ENCODE measurements at places on chromosomes 5 and 9.

- DNase-seq = no peak
Measured at GRCh38 chr5:78727786-78728761, 79.5 kb upstream of the LHFPL2 start.

DNA sequence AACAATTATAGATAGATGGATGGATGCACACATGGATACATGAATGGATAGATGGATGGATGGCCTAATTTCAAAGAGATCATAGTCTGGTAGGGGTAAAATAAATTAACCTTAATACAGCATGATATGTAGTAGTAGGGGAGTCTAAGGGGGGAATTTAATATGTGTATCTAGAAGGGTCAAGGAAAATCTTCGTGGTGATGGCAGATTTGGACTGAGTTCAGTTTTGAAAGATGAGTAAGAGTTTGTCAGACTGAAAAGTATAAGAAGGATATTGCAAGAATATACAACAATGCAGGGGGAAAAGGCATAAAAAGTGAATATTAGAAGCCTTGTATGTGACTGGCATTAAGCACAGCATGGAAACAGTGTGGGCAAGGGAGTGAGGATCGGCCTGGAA, 98.7 kb downstream of the ZNF462 start:
- DNase-seq = no peak

DNA sequence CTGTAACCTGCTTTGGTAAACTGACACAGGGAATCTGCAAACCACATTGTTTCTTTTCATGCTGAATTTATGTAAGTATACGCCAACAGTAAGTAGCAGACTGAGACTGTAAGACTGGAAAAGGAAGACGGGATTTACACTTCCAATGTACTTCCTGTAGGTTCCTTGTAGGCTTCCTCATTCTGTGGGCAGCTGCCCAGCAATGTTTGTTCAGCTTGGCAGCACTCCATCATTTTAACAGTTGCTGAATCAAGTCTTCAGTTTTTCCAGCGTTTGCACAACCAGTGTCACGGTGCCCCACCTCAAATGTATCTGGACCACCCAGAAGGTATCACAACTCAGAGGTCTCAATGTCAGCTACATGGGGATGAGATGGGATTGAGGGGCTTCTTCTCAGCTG, 232.6 kb downstream of the PRDM9 start:
- no peak for DNase-seq

DNA sequence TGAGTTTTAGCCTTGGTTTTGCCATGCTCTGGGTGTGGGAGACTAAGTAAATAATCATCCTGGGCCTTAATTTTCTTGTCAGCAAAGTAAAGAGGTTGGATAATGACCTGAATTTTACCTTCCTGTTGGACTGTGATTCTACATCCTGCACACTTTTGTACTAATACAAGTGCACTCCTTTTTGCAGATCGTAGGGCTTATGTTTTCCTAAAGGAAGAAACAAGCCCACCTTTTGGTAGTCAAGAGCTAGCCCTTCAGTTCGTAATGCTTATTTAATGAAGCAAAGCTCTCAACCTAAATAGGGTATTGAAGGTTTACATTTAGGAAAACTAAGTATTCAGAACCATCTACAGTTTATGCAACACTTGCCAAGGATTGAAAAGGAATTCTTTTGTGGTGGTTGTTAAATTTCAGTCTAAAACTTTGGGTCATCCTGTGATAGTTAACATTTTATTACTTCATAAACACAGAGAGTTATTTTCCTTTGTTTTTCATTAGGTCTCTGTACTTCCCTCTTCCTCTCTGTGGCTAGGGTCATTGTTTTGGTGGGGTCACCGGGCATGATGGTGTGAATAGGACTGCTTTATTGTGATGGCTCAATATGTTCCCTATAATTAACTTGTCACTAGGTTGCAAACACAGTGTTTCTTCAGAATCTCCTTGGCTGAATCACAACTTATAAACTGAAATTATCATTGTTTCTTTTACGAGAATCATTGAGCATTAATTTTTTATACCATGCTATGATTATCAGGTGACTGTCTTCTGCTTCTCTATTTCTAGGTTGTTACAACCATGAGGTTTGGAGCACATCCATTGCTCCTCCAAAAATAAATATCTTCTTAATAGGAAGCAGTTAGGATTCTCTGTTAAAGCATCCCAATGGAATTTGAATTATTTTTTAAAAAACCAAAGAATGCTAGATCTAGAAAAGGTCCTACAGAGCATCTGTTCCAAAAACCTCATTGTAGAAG, 28.5 kb downstream of the SPINK5 start:
- no peak for DNase-seq

- DNase-seq = no peak
Measured at GRCh38 chr9:80784647-80785046, 904.7 kb downstream of the TLE1 start.

DNA sequence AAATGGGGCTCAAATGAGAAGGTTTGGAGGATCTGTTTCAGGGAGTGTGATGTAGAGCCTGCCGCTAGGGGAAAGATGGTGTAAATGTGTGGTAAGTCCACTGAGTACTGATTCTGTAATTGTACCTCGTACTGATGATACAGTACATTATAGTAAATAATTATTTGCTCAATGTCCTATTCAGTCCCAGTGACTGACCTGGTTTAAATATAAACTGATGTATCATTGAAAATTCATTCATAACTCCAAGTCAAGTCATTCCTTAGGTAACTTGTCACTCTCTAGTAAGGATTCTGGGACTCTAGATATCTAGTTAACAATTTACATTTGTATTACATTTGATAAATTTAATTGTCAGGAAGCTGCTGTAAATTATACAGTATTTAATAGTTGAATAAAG, 667.3 kb downstream of the DTWD2 start:
- DNase-seq = no peak

DNA sequence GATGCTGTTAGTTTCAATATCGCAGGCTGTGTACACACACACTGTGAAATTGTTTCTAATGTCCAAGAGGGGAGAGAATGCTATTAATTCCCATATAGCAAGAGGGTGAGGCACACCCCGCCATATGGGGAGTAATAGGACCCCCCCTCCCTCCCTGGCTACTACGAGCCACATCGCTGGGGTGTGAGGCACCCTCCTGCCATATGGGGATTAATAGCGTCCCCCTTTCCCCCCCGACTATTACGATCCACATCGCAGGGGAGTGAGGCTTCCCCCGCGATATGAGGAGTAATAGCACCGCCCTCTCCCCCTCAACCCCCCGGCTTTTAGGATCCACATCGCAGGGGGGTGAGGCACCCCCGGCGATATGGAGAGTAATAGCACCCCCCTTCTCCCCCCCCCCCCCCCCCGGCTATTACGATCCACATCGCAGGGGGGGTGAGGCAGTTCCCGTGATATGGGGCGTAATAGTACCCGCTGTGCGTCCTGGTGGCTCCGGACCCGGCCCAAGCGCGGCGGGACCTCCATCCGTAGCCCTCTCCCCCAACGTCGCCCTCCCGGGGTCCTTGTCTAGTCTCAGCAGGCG, 494 bp upstream of the STK32A start:
- DNase-seq = no peak

GRCh38 chr5:151820903-151821302, 49.1 kb downstream of the G3BP1 start:
- DNase-seq = no peak

DNA sequence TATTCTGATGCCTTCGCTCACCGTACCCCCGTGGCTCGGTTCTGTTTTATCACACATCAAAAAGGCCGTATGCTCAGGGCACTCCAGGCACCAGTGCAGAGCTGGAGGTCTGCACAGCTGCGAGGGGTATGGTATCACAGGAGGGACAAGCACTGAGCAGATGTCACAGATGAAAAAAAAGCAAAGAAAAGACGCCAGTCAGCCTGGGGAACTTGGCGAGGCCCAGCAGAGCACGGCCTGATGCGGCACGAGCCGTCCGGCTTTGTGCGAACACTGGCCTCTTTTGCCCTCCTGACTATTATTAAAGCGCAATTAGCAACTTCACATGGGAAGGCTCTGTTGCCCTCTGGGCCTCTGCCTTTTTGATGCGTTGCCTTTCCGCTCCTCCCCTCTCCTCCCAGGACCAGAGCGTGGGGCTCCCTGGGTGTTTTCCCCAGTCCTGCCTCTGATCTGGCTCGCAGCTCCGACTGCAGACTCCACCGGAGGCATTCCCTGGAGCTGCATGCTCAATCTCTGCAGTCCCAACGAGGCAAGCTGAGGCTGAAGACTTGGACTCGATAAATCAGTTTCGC, 44.4 kb downstream of the AK8 start:
- no peak for DNase-seq

DNA sequence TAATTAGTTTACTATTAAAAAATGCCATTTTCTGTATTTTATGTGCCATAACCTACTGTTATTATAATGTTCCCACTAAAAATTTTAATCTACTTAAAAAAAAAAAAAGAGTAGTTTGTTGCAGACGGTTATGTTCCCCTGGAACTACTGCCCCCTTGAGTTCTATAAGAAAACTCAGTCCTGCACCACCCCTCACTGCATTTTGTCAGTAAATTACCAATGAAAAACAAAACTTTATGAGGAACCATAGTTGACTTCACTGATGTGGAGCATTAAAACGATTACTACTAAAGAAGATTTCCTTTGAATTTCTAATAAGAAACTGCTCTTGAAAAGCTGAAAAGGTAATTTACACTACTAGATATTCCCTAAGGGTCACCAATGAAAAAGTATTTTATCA, 288.7 kb downstream of the FBXL17 start:
- DNase-seq = no peak

DNA sequence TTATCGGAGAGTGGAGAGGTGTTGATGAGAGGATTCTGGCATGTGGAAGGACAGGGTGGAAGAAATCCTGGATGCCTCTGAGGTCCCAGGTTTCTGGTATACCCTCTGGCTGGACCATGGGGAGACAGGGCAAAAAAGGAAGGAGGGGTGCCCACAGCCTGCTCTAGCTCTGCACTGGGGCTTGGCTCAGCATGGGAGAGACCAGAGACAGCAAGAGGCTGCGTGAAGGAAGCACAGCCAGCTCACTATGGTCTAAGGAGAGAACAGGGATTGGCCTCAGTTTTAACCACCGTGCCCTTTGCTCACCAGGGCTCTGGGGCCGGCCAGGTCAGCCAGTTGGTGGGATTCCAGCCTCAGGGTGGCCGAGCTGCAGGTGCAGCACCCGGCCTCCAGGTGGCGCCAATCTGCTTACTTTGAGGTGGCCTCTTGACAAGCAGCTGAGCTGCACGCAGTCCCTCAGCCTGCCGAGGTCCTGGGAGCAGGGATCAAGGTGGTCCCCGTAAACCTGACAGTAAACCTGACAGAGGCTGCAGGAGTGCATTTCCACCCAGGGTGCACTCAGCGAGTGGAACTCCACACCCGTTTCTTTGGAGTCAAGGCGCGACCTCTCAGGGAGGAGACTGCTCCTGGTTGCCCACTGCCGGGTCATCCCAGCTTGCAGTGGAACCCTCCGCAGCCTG, 25.0 kb upstream of the SPTLC1 start:
- DNase-seq = peak; percentile 15

DNA sequence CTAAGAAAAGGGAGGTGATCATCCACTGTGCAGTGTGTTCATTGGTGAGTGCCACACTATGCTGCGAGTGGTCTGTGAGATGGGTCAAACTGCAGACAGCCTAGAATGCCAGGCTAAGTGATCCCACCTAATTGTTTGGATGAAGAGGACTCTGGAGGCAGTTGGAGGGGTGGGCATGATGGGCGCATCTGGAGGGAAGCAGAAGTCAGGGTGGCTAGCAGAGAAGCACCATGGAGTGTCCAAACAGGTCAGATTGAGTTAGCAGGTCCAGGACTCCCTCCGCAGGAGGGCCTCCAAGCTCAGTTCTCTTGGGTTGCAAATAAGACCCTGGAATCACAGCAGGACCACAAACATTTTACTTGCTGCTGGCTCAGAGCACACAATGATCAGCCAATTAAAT, 19.9 kb upstream of the ANGPTL2 start:
- no peak for DNase-seq

DNA sequence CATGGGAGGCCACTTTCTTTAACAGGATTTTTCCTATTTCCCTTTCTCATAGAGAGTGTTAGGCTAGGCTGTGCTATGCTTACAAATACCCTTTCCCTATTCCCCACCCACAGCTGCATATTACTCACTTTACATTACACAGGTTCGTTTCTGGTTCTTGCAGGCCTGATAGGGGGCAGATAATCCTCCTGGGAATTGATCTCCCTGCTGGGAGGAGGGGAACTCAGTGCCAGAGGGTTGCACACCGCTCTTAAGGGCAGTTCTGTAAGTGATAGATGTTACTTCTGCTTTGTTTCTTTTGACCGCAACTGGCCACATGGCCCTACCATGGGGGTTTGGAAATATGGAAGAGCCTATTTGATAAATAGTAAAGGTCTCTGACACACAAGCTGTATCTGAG, 54.0 kb upstream of the NTRK2 start:
- no peak for DNase-seq

GRCh38 chr5:59437176-59437575, 456.4 kb downstream of the PDE4D start:
- DNase-seq = no peak

- DNase-seq = no peak
Measured at GRCh38 chr9:125631391-125632085, 75.5 kb downstream of the MAPKAP1 start.

GRCh38 chr9:77820293-77820954, 172.3 kb upstream of the GNA14 start:
- no peak for DNase-seq

- no peak for DNase-seq
Measured at GRCh38 chr5:170329524-170329923, 31.9 kb upstream of the LCP2 start.

- no peak for DNase-seq
Measured at GRCh38 chr5:175681045-175681967, 23.4 kb downstream of the HRH2 start.

- DNase-seq = no peak
Measured at GRCh38 chr5:173392172-173392571, 64.0 kb upstream of the STC2 start.

GRCh38 chr5:14713476-14714390, 49.2 kb downstream of the OTULIN start:
- DNase-seq = no peak

DNA sequence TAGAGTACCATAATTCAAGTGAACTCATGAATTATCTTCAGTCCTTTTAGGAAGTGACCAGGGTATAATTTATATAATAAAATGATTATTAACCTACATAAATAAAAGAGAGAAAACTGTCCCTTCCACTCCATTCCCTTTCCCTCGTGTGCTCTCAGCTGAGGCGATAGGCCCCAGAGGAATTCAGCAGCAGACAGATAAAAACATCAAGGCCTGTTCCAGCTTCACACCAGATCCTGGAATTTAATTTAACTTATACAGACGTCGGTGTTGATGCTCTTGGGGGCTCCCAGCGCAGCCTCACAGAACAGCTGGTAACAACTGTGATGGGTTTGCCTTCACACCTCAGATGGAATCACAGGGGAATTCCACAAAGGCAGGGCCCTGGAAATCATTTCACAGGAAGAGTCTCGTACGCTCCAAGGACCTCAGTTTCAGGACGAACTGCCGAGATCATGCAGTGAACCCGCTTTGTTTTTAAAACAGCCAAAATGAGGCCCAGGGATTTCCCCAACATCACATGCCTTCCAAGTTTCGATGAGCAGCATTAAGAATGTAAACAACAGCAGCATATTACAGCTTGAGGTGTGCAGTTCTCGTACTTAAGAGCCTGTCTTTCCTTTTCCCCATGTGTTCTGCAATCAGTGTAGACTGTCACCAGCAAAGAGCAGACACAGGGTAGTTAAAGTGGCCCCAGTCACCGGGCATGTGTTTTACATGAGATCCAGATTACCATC, 73.6 kb upstream of the ALDH1B1 start:
- no peak for DNase-seq
